ENCODE measurements at places on chromosomes 5 and 9.

DNA sequence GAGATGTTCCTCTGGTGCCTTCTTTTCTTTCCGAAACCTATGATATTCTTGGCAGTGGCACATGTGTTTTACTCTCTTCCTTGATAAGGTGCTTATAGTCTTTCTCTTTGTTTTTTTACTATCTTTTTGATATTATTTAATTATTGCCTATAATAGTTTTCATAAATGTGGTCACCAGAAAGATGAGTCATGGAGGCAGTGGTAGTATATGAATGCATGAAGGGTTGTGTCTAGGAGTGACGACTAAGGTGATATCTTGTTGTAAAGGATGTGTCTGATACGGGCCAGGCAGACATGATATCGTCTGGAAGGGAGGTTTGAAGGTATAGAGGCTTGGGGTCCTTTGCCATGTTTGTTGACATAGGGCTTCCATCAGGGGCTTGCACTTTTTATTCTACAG lies 36.8 kb downstream of the SLC44A1 start:
- no peak for DNase-seq

DNA sequence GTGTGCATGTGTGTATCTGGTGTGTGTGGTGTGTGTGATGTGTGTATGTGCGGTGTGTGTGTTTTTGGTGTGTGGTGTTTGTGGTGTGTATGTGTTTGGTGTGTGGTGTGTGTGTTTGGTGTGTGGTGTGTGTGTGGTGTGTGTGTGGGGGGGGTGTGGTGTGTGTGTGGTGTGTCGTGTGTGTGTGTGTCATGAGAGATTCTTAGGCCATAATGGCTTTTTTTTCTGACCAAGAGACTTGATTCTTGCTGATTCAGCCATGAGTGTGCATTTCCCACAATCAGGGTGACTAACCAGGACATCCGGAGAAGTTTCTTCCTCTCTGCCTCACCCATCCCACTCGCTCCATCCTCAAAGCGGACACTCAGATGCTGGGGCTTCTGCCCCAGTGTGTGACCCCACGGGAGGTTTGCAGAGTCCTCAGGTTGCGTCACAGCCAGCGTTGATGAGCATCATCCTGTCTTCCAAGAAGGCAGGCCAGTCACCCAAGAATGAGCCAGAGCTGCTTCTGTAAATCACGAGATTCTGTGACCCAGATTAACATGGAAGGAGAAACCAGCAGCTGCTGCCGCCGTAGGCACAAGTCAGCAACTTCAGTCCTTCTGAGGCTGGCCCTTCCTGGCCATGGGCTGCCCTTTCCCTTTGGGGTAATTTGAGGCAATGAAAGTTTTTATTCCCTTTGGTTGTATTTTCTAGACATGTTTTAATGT lies 12.5 kb upstream of the CTSL start:
- peak; percentile 77 for DNase-seq

DNA sequence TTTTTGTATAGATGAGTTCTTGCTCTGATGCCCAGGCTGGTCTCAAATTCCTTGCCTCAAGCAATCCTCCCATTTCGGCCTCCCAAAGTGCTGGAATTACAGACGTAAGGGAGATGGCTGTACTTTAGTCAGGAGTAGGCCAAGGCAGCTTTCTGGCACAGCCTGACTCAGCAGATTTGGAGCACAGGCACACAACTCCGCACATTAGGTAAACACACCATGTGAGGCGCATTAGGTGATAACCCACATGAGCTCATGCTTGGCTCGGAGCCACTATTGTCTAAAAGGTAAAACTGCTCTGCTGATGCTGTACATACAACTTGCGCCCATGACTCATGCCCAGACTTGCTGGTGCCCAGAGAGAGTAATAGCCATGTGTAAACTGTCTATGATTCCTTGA lies 1157.9 kb downstream of the TAF11L14 start:
- DNase-seq, result peak; percentile 2

- DNase-seq, result no peak
These were observed 303.1 kb downstream of the MLLT3 start for GRCh38 chr9:20319241-20319640.

DNA sequence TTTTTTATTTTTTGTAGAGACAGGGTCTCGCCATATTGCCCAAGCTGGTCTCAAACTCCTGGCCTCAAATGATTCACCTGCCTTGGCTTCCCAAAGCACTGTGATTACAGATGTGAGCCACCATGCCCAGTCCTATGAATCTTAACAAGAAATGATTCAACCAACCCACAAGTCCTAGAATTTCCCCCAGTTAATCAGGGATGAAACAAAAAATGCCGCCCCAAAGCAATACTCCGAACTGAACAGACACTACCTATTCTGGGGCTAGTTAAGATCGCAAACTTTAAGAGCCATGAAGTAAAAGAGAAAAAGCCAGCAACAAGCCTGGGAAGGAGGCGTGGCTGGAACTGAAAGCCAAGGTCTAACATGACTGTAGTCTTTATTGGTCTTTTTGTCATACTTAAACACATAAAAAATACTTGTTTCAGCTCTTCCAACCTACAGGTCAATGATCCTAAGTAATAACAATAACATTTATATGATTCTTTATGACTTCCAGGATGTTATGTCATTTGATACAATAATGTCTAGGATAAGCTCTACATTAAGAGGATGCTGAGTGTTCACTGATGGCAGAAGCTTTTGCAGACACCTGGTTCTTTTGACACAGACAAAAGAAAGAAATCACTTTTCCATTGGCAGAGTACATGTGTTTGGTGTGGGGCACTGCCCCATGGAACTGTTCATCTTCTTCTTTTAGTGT lies 361.1 kb upstream of the TLE4 start:
- no peak for DNase-seq
